Activated T-helper 2 cell treated with anti-CD3 and anti-CD28 coated beads, Interferon-gamma antibody, Interleukin-2, Interleukin-4, amounts not matched to agents 10 μg/mL and 5 μg/mL and 100 μg/mL, durations not matched to agents 14 hours and 24 hours and 36 hours (primary cell): ENCODE measurements at places on chromosomes 5 and 9. TPM values are rescaled to one million over a fixed set of nuclear protein-coding genes. Genes with fewer than 3 reads are reported as not detected.

GRCh38 chr5:30768056-30768690 is 425.3 kb upstream of the CDH6 start:
- DNase-seq: no peak

DNA sequence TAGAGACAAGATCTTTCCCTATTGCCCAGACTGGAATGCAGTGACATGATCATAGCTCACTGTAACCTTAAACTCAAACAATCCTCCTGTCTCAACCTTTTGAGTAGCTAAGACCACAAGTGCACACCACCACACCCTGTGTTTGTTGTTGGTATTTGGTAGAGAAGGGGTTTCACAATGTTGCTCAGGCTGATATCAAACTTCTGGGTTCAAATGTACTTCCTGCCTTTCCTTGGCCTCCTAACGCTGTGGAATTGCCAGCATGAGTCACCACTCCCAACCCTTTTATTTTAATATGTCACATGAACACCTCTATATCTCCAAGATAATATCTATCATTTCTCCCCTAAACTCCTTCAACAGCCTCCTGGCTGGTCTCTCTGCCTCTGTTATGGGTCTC is 719.0 kb downstream of the PTPRD start:
- no peak for DNase-seq

DNA sequence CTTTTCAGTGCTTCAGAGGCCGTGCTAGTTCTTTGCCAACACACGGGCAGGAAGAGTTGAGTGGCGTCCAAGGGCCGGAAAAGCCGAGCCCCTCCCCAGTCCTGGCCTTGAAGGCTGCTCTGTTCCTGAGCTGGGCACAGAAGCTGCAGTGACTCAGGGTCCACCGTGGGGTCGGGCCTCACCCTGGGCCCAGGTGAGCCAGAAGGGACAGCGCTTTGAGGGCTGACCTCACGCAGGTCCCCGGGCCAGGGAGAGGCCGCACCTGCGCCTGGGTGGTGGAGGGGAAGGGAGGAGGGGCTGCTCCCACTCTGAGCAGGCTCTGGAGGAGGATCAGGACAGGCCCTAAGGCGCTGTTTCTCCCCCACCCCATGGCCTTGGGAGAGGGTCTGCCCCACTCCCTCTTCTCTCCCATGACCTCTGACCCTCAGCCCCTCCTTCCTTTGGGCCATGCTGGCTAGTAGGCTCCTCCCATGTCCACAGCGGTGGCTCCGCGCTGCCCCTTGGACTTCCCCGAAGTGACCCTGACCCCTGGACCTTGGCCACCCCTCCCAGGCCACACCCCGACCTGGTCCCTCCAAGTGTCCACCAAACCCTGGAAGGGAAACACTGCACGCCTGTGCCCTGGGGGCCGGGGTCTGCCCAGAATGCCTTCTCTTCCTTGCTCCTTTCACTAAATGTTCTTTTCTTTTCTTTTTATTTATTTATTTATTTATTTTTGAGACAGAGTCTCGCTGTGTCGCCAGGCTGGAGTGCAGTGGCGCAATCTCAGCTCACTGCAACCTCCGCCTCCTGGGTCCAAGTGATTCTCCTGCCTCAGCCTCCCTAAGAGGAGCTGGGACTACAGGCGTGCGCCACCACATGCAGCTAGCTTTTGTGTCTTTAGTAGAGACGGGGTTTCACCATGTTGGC is 19.7 kb upstream of the SLC6A19 start:
- no peak for DNase-seq

- DNase-seq: no peak
Measured at GRCh38 chr9:133502112-133502511, 22.6 kb downstream of the MYMK start.

GRCh38 chr9:83956436-83957247 is 23.4 kb downstream of the HNRNPK start:
- DNase-seq: peak; percentile 65

GRCh38 chr5:178467568-178468195 is 122.5 kb downstream of the COL23A1 start:
- DNase-seq: no peak

GRCh38 chr9:119291554-119291953 is 77.7 kb downstream of the BRINP1 start:
- no peak for DNase-seq

DNA sequence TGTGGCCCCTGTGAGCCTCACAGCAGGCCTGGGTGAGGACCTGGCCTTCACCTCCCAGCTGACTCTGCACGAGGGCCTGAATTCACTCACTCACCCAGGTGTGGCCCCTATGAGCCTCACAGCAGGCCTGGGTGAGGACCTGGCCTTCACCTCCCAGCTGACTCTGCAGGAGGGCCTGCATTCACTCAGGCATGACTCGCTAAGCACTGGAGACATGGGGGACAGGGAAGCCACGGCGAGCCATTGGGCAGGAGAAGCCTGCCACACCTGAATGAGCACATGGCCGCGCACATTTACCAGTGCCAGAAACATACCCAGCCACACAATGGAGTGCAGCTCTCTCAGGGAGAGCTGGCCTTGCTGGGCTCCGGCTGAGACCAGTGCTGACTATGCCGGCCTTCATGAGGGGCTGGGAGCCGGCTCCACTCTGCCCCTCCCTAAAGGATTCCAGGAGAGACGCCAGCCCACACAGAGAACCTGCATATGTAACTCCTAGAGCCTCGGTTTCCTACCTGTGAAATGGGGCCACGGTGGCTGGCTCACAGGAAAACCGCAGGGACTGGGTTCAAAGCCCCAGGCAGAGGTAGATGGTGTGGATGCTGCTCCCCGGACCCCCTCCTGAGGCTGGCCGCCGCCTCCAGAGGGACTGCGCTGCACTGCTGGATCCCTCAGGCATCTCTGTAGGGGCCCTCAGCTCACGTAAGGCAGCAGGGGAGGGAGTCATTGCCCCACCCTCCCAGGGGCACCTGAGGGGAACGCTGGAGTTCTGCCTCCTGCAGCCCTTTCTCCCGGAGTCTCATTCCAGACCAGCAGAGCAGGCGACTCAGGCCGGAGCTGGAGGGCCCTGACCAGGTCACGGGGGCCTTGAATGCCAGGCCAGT is 7.2 kb downstream of the ADAMTS2 start:
- DNase-seq: no peak

GRCh38 chr5:119313197-119313596 is 42.6 kb upstream of the TNFAIP8 start:
- DNase-seq: no peak

GRCh38 chr9:109181284-109181683 is 14.2 kb upstream of the FRRS1L start:
- DNase-seq: peak; percentile 47

GRCh38 chr9:93634311-93635185 is 58.2 kb downstream of the PHF2 start:
- no peak for DNase-seq

DNA sequence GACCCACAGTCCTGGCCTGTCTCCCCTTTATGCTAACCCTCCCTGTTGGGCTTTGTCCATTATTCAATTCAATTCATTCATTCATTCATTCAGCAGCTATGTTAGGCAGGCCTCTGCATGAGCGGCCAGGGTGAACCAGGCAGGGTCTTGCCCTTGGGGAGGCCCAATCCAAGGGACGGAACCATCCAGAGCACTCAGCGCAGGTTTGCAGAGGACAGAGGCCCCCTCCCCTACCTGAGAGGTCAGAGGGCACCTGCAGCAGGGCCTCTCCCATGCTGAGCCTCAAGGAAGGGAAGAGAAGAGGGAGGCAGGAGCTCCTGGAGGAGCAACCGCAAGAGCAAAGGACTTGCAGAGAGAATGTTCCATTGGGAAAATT is 61.4 kb downstream of the C9orf50 start:
- no peak for DNase-seq

Gene NUTM2F
- not detected in 2 replicates for total RNA-seq

Gene PCDHA2
- total RNA-seq: not detected in 2 replicates

Gene SPOCK1
- total RNA-seq: not detected in 2 replicates

Gene NRG2
- total RNA-seq: 0.09 TPM in 1 of 2 replicates, not detected in the other

Gene ANKRA2
- 18.7 and 19.6 TPM in 2 replicates for total RNA-seq

Gene GKAP1
- total RNA-seq: 2.7 and 2.8 TPM in 2 replicates

Gene FKBP15
- total RNA-seq: 39.6 and 40.4 TPM in 2 replicates

Gene GRIN3A
- total RNA-seq: not detected in 2 replicates
